ENCODE measurements at places on chromosomes 3 and 15.
A peak's percentile ranks its signal among the peaks of the same experiment; 100 is the strongest.

GRCh38 chr3:161423911-161424522 lies 52.7 kb upstream of the SPTSSB start:
- DNase-seq, result peak; percentile 28

GRCh38 chr15:96345560-96346399 lies 15.3 kb downstream of the NR2F2 start:
- DNase-seq, result no peak

DNA sequence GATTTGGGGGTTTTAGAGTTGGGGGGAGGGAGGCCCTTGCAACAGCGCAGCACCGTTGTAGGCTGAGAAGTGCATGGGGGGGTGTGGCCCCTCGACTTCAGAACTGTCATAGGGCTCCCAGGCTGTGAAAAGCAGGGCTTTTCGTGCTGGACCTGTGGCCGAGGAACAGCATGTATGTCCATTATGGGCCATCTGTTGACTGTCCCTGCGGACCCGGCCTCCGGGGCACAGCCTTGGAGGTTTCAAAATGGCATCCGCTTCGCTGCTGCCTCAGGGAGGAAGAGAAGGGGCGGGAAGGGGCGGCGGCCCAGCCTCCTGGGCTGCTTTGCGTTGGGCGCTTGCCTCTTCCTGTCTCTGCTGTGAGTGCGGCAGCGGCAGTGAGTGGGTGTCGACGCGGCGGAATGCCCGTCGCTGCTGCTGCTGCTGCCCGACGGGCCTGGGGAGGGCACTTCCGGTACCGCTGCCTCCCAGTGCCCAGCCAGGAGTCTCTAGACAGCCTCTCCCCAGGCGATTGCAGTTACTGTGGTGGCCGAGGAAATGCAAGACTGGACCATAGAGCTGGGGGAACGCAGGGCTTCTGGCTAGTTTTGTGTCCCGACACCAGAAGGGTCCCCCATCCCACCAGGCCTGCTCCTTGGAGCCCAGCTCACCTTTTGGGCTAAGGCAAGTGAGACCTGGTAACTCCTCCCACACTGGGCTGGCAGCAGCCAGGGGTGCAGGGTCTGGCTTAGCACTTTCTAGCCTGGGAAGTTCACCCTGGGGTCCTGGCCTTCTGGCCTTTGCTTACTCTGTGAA lies 1.9 kb downstream of the GNAI2 start:
- peak; percentile 79 for DNase-seq

GRCh38 chr3:96833301-96833700 lies 18.9 kb downstream of the EPHA6 start:
- no peak for DNase-seq

- DNase-seq, result no peak
Measured at GRCh38 chr3:188686324-188686723, 485.4 kb upstream of the TPRG1 start.

- DNase-seq, result no peak
Measured at GRCh38 chr3:125200731-125201139, 11.8 kb downstream of the SLC12A8 start.

DNA sequence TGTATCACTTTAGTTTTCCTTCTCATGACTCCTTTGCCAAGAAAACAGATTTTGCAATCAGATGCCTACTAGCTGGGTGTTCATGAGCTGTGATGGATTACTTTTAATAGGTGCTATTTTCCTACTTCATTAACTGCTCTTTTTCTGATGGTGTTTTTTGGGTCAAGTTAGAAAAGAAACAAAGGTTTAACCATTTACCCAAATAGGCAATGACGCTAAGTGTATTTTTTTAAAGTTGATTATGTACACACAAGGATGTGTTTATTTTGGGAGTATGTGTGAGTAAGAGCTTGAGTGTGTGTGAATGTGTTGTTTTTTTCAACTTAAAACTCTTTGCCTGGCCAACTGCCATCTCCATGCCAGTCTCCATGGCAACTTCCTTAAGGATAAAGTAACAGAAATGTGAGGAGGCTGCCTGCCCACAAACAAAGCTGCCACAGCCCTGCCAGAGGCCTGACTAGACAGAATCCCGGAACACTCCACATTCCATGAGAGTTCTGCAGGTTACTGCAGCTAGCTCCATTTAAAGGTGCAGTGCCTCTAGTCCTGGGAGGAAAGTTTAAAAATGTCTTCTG lies 215.6 kb upstream of the RBMS3 start:
- DNase-seq, result no peak

- no peak for DNase-seq
Measured at GRCh38 chr3:179016979-179017670, 54.5 kb downstream of the ZMAT3 start.

- no peak for DNase-seq
Measured at GRCh38 chr3:177479630-177480029, 282.3 kb upstream of the TBL1XR1 start.

GRCh38 chr3:37545479-37545878 lies 316.2 kb upstream of the CTDSPL start:
- no peak for DNase-seq

GRCh38 chr15:60471314-60471713 lies 7.6 kb downstream of the ICE2 start:
- no peak for DNase-seq

GRCh38 chr3:177137774-177138705 lies 59.2 kb downstream of the TBL1XR1 start:
- DNase-seq, result no peak

DNA sequence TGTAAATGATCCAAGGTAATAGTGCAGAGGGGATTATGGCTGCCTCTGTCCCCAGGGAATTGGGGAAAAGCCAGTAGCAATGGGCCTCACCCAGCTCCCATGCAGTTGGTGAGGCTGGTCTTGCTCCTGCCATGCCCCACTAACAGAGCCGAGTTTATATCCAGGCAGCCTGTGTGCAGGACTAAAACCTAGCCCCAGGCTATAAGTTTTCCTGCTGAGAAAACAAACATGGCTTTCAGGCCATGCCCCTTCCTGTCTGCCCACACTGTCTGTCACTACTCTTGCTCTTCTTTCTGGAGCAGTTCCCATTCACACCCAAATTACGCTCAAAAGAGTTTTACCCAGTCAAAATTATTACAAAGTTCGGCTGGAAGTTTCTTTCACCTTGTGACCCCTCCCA lies 73.5 kb upstream of the SPATA16 start:
- DNase-seq, result no peak

DNA sequence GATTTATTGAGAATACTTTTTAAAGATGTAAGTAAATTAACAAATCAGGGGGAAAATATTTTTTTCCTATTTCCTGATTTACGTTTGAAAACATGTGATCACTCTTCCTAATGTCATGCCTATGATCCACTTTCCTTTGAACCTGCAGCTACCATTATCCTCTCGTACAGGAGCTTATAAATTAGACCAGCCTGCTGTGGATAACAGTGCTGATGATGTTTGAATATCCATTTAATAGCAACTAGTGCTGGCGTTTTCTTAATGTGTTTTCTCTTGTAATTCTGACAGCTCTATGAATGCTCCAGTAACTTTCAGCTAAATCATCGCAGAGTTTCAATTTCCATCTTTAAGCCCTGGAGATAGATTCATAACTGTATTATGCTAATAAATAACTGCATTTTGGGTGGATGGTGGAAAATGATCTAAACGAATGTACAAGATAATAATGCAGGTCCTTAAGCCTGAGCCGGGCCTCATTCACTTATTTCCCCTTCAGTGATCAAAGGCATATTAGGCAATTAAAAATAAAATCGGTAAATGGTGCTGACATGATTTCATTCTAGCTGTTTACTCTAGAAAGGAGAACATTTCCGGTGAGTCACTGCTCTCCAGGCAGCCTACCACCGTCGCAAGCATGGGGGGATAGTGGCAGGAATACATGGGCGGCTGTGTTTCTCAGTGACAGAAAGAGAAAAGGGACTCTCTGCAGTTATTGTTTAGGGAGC lies 58.5 kb upstream of the SLC24A5 start:
- no peak for DNase-seq

DNA sequence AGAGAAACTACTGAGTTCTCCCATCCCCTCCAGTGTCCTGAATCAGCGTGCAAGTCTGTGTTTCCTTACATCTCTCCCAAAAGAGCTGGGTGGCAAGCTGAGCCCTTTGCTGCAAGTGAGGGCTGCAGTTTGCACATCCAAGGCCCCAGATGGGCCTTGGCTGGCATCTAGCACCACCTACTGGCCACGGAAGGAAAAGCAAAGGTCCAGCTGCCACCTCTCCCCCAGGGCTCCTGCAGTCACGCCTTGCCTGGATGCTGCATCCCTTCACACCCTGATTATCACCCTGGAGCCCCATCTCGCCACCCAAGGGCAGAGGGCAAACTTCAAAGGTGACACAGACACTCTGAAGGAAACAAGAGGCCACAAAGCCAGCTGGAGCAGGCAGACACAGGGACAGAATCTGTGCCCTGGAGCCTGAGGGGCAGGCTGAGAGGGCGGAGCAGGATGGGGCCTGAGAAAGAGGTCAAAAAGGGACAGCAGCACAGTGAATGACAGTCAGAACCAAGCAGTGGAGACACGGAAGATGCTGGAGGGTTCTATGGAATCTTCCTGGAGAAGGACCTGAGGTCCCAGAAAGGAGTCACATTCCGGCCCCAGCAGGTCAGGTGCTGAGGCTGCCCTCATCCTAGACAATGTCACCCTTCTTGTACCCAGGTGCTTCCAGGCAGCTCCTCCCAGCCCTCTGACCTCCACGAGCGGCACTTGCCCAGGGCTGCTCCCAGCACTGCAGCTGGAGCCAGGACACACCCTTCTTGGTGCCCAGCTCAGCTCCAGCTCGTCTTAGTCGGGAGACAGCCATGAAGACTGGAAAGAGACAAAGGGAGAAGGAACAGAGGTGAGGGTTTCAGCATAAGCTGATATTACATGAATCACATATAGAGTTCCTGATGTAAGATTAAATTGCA lies 18.3 kb upstream of the NTRK3 start:
- DNase-seq, result peak; percentile 46

DNA sequence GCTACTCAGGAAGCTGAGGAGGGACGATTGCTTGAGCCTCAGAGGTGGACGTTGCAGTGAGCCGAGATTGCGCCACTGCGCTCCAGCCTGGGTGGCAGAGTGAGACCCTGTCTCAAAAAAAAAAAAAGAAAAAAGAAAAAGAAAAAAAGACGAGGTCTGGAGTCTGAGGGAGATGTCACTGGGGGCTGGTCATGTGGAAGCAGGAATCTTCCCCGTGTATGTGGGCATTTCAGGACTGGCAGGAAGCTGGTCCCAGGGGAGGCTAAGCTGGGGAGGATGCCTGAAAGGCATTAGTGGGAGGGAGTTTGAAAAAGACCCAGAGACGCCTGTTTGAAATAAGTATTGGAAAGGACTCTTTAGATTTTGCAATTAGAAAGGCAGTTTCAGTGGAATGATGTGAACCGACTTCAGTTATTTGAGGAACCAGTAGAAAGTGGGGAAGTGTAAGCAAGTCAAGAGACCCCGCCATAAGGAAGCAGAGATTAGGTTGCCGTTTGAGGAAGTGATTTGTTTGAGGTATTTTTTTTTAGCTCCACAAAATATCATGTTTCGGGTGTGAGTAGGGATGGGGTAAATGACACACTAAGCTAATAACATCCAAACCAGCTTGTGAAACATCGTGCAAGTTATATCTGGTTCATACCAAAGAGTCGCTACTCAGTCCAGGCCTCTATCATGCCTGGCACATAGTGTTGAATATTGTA lies 55.5 kb downstream of the ST6GAL1 start:
- no peak for DNase-seq

DNA sequence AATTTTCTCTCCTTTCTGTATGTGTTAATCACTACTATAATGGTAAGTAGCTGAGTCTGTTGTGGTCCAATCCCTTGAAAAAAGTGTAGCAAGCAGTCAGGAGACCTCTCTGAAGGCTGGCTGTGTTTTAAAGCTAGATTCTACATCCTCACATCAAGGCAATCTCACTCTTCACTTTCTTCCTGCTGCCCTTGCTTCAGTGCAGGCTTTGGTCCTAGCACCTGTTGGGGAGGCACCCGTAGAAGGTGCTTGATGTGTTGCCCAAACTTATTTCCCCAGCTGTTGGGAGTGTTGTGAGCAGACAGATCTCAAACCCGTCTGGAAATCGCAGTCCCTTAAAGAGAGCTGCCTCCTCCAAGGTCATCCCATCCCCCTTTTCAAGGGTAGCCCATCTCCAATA lies 8.6 kb downstream of the FRMD4B start:
- no peak for DNase-seq

DNA sequence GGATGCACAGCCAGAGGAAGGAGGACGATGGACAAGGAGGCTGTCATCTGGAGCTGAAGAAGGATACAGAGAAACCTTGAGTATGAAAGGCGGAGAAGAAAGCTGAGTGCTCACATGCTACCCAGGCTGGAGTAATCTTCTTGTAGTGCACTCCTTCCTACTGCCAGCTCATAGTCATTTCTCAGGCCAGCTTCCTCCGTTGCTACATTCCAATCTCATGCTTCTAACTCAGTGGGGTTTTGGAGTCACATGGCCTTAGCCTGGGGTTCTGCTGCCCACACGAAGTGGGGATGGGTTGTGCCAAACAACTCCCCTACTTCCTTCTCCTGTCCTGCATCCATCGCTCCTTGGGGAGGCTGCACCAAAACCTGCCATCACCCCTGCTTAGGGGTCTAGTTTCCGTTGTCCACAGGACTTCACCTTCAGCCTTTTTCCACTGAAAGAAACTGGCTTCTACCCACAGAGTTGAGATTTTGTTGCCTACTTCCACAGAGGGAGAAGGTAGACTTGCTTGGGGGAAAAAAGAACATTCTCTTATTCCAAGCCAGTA lies 239.9 kb downstream of the EPHB1 start:
- DNase-seq, result no peak

GRCh38 chr3:44870375-44871061 lies 3.9 kb upstream of the TGM4 start:
- no peak for DNase-seq

DNA sequence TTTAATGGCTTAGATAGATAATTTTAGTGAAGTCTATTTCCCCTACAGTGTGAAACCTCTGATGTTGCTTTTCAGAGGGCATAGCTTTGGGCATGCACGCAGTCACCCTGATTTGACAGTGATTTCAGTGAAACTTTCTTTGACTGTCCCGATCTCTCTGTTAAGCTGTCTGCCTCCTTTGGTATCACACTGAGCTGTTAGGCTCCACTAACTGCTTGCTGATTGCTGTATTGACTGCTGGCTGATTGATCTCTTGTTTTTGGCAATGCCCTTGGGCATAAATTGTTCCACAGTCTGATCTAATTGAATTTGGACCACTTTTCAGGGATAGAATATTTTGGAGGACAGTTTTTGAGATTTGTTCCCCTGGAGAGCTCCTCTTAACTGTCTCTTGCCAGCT lies 68.5 kb upstream of the CCDC54 start:
- no peak for DNase-seq

- DNase-seq, result no peak
Measured at GRCh38 chr15:48962662-48963523, 826 bp downstream of the SHC4 start.

GRCh38 chr3:133077688-133078087 lies 39.5 kb downstream of the TMEM108 start:
- DNase-seq, result no peak

DNA sequence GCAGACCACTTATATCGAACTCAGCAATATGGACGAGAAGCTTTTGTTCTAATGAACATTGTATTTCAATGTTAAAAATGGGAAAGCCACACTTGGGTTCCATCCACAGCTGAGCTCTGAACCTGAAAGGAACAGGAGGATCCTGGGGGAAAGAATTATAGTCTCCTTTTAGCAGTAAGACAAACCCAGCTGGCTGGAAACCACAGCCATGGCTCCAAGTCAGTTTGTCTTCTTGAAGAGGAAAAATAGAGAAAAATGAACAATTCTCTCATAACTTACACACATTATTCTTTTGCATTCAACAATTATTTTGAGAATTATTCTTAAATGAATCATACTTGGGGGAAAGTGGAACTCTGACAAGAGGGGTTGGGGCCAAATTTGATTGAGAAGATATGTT lies 149.2 kb upstream of the VEPH1 start:
- no peak for DNase-seq

GRCh38 chr3:141735176-141735575 lies 2.9 kb upstream of the RNF7 start:
- DNase-seq, result no peak

All from Jurkat, Clone E6-1 (cell line).